Stimulated activated CD8-positive, alpha-beta memory T cell treated with anti-CD3 and anti-CD28 coated beads, Interleukin-2, amount 100 ng/mL, for 1 hour (primary cell): ENCODE measurements at places on chromosomes 5 and 9.

GRCh38 chr5:133427121-133427777, 185.1 kb downstream of the FSTL4 start:
- DNase-seq: no peak

DNA sequence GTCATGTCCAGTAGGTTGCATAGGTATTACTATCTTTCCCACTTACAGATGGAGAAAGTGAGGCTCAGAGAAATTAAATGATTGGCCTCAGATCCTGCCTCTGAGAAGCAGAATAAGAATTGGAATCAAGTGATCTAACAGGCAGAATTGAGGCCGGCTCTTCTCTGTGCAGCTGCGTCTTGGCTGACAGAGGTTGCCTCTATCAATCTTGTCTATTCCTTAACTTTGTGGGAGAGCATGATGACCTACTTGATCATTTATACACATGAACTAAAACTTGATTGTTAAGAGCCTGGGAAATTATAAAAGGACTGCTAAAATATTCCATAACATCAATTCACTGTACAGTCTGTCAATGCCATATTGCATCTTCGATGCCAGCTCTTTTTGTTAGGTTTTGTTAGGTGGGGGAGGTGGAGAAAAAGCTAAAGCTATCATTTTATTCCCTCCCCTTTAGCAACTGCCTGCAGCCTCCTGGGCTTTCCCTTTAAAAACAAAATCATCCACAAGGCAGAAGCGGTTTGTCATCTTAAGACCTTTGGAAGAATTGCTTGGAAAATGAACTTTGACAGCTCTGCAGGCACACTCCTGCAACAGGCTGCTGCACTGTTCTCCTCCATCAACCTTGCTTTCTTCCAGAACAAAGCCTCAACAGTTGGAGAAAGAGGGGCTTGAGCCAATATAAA, 247.4 kb downstream of the SMARCA2 start:
- DNase-seq: no peak

GRCh38 chr5:39761199-39761950, 336.6 kb upstream of the DAB2 start:
- DNase-seq: no peak

GRCh38 chr5:33232731-33233505, 207.8 kb upstream of the TARS1 start:
- DNase-seq: no peak

GRCh38 chr5:10262121-10262774, 12.2 kb downstream of the CCT5 start:
- no peak for DNase-seq

DNA sequence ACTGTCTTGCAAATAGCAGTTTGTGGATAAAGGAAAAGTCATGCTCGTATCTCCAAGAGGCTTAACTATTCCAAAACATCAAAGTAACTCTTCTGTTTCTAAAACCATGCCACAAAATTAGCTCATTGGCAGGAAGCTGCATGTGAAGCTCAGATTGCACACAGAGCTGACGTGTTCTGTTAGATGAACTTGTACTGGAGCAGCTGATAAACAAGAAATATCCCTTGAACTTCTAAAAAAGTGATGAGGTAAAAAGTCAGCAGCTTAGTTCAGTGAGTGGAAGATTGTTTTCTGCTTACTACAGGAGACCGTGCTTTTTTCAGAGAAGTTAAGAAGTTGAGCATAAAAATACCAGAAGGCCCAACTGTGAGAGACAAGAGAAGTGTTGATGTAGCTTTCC, 113.2 kb downstream of the SLC12A2 start:
- no peak for DNase-seq

- no peak for DNase-seq
Measured at GRCh38 chr5:125834438-125835115, 588.6 kb upstream of the GRAMD2B start.

- no peak for DNase-seq
Measured at GRCh38 chr9:4065054-4065453, 234.8 kb downstream of the GLIS3 start.

DNA sequence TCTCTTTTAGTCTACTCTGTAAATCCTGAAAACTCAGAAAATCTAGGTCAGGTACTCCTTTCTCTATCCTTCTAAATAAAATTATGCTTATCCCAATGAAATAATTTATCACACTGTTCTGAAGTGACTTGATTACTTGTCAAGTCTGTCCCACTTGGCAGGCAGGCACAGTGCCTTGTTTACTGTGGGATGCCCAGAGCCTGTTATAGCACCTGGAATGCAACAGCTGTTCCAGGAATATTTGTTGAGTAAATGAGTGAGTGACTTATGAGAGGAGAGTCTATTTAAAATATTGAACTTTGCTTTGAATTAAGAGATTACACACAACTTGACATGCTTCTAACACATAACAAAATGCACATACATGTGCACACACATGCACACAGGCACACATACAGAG, 130.0 kb downstream of the MPDZ start:
- no peak for DNase-seq

DNA sequence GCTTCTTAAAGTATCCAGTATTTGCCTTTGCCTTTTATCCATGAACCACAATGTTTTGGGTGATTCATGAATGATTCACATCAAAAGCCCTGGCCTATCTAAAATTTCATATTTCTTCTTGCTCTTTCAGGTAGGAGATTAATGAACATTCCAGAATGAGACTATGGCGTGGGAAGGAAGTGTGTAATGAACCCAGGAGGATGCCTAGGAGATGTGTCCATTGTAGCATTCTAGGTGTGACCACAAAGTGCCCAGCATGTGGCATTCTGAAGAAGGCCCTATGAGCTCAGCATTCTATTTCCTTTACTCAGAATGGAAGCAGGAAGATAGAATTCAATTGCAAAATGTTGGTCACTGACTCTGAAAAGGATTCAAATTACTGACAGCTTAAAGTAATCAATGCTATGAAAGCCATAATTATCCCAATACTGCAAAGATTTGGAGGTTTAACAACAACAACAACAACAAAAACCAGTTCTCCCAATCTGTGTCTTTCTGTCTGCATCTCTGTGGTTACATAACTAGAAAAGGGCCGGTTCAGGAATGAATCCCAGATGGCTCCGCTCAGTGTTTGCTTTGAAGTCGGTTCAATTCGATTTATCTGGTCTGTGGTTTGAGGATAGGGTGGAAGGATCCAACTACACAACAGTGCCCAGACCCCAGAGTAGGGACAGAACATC, 126.7 kb downstream of the FOXD1 start:
- DNase-seq: no peak

DNA sequence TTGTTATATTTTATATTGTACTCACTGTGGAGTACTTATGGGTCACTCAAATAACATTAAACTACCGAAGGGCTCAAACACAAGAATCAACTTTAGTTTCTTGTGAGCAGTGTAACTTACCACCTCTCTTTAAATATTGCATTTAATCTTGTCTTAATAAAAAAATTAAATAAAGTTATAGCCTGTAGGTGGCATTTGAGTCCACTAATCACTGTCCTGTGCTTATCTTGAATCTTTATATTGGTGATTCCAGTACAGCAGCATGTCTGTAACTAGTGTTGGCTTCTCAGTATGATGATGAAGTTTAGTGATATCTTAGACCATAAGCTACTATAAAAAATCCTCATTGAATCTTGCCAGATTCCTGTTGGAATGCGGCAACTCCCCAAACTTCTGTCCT, 313.8 kb downstream of the FAM170A start:
- DNase-seq: no peak

GRCh38 chr5:163463063-163463435, 2.6 kb downstream of the HMMR start:
- no peak for DNase-seq

DNA sequence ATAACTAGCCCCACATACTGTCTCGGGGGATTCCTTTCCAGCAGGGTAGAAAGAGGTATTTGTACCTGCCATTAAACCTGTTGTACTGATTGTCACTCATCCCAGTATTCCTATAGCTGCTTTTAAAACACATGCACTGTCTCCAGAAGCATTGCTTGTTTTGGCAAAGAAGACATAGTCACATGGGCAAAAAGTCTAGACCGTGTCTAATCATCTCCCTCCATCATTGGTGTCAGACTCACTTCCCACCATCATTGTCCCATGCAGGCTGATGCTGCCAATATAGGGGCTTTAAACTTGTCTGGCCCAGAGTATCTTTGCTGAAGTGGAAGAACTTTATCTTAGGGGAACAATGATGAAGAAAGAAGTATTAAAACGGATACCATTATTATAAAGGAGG, 12.6 kb downstream of the DNAJC21 start:
- no peak for DNase-seq

DNA sequence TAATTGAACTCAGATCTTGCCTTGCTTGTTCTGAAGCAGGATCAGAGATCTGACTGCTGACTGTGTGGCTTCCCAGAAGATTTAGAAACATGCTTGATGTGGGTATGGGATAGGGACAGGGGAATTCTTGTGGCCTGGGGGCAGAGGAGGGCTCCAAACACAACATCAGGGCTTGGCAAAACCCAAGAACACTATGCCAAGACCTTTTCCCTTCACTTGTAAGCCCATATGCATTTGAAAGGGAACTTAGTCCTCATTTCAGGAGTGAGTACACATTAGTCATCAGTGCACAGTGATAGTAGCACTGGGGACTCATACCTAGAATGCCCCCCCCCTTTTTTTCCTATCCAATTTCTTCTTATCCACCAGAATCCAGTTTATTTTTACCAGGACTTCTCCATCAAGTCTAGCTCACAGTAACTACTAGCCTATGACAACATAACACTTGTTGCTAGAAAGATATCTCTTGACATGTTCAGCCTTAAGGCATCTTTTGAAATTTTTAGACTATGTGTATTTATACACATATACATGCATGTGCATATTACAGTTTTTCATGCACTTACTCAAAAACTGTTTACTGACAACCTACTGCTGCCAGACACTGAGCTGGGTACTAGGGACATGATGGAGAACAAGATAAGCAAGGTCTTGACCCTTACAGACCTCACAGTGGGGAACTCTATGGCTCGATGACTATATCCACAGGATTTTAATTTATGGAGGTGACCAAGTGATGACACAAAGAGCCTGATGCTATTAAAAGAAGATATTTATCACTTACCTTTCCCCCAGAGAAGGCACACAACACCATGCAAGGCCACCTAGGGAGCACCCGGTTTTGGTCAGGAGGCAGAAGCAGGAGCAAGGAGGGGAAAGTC, 158.3 kb upstream of the MAP3K1 start:
- DNase-seq: no peak
